ENCODE measurements at places on chromosomes 11 and 22. TPM values are rescaled to one million over a fixed set of nuclear protein-coding genes. Genes with fewer than 3 reads are reported as not detected.

- no peak for DNase-seq
Observed at GRCh38 chr11:69371731-69372588, 78.0 kb downstream of the MYEOV start.

DNA sequence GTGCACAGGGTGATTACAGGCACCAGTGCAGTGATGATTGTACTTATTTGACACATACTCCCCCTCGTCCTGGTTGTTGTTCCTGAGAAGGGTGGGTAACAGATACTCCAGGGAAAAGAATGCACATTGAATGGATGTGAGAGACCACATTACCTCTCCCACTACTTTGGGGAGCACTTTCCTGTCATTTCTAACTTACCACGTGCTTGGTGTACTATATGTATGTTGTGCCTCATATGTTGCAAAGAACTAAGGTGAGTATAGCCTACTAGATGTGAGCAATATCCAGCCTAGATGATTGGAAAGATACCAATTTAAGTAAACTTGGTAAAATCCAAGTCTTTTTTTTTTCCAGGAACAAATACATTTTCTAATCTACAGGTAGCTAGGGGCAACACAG, 14.3 kb upstream of the SCARF2 start:
- DNase-seq = no peak

DNA sequence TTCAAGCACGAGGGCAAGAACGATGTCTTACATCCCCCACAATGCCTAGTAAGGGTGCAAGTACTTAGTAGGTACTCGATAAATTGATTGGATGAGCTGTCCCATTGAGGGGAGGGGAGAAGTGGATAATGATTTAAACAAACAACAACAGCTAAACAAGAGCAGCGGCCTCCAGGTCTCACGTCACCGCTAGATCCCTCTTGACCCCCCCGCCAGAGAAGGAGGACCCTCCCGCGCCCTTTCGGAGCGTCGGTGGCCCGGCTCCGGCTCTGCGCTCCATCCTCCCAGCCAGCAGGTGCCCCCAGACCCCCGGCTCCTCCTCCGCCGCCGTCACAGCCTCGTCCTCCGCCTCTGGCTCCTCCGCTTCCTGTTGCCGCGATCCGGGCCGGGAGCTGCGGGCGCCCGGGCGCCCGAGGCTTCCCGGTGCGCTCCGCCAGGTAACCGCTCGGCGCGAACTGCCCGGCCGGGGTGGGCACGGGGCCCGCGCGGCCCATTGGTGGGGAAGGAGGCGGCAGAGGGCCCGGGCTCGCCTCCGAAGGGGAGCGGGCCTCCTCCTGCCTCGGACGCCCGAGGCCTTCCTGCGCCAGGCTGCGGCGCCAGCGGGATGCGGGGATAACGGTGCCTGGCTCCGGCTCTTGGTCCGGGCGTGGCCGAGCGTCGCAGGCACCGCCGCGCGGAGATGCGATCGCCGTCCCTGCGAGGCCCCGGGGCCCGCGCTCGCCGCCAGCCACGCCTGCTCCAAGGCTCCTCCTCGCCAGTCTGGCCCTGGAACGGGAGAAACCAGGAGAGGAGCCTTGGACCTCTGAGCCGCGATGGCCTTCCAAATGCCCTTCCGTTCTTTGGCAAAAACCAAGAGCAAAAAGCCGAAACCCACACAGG, at the start of gene TLCD5:
TSS of gene TLCD5 (plus strand) at position 368 of the 879 bp plus-strand sequence. CDS start 2,143 bp downstream, outside the sequence.
- no peak for DNase-seq

- DNase-seq = no peak
Observed at GRCh38 chr11:61695917-61696316, 15.7 kb downstream of the DAGLA start.

DNA sequence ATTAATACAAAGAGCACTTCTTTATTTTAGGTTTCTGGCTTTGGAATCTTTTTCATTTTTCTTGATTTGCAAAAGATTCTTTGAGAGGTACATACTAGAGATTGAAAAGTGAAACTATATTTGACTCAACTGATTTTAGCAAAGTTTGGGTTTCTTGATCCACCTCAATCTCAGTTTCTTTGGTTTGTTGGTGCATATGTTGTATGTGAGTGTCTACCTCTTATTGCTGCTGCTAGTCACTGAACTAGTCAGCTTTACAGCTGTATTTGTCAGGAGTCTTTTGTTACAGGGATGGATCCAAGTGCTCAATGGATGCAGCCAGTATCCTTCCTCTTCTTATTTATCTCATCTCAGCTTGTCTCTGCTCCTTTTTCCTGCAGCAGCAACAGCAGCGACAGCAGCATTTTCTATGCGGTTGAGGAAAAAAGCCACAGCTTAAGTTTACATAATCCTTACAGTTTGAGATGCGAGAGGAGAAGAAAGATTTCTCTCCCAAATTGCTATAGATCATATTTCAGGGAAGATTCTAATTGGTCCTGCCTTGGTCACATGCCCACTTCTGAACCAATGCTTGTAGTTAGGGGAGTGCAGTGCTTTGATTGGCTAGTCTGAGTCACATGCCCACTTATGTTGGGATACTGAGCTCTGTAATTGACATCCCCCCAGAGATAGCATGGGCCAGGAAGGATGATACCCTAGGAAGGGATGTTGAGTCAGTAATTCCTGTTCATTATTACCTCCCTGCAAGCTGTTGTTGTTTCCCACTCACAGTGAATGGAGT, 10.0 kb upstream of the ZNRF3 start:
- DNase-seq = no peak

- DNase-seq = no peak
Observed at GRCh38 chr11:58596621-58597020, 17.8 kb downstream of the ZFP91 start.

DNA sequence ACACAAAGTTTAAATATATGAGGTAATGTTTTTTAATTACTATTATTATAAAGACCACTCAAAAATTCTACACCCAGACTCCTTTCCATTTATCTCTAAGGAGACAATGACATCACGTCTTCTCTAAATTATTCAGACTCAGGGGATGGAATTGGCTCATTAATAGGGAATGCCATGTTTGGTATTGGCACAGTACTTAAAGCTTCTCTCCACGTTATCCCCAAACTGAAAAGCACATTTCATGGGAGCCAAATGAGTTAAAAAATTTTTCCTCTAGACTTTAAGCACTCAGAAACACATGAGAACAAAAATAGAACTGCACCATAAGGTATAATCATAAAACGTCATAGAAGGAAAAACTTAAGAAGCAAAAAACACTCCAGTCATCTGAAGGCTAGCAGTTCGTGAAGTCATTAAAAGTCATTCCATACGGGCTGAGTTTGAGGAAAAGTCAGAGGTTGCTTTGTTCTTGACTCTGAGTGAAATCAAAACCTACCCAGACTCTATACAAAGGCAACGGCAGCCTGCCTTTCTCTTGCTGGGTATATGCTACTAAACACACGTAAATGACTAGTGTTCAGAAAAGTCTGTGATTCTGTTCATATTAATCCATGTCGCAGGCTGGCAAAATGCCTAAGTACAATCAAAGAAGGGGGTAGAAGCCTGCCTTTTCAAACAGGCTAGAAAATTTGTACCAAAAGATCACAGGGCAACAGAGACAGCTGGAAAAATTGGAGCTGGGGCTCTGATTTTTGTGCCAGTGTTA, 8.7 kb upstream of the MPPED2 start:
- DNase-seq = no peak

DNA sequence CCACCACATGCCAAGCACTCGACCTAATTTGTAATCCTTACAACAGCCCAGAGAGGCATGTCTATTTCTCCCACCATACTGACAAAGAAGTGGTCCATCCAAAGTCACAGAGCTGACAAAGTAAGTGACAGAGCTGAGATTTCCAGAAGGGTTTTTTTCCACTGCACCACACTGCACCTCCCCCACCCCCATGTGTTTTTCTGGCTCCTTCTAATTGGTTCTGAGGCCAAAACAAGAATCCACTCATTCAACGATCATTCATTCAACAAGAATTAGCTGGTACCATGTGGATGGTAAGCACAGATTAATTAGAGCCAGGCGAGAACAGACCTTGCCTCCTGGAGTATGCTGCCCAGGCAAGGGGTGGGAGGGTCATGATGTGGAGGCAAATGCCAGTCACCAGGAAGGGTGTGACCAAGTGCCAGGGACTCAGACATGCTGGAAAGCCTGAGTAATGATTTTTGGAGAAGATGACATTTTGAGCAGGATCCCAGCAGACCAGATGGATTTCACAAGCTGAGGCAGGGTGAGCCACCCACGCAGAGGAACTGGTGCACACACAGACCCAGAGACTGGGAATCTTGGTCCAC, 14.9 kb upstream of the PRG2 start:
- no peak for DNase-seq

Gene TLCD5
- total RNA-seq = 22.8 TPM

Gene ALDH3B2
- not detected for total RNA-seq

Gene OR10D3
- not detected for total RNA-seq

Gene SPON1
- 0.10 TPM for total RNA-seq

Gene SUN2
- 45.1 TPM for total RNA-seq

Gene VWA5A
- 3.1 TPM for total RNA-seq
